Stimulated activated CD4-positive, alpha-beta T cell treated with anti-CD3 and anti-CD28 coated beads, Interleukin-1b, Interleukin-23, amount 100 ng/mL, for 24 hours (primary cell): ENCODE measurements at places on chromosomes 2 and 18.

DNA sequence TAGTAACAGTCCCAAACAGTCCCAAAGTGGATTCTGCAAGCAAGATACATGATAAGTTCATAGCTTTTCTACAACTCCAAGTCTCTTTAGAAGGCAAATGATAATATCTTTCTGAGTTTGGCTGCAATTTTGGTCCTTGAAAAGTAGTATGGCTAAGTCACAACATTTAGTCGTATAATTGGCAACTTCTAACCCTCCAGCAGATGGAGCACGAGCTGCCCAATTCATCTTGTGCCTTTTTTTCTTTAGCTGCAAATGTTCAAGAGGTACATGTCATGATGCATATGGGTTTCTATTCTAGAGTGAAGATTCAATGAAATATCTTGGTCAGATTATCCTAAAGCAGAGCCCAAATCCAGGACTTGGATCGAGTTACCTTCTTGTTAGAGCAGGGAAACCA, 127.0 kb upstream of the KLHL14 start:
- no peak for DNase-seq

GRCh38 chr2:148483665-148484064, 160.9 kb upstream of the EPC2 start:
- DNase-seq, result no peak

GRCh38 chr2:157333304-157334047, 7.9 kb upstream of the ERMN start:
- DNase-seq, result no peak

- no peak for DNase-seq
These were observed 1401.2 kb upstream of the CELF4 start for GRCh38 chr18:38966841-38967240.

GRCh38 chr2:7027956-7028655, 110.9 kb downstream of the RNF144A start:
- no peak for DNase-seq

DNA sequence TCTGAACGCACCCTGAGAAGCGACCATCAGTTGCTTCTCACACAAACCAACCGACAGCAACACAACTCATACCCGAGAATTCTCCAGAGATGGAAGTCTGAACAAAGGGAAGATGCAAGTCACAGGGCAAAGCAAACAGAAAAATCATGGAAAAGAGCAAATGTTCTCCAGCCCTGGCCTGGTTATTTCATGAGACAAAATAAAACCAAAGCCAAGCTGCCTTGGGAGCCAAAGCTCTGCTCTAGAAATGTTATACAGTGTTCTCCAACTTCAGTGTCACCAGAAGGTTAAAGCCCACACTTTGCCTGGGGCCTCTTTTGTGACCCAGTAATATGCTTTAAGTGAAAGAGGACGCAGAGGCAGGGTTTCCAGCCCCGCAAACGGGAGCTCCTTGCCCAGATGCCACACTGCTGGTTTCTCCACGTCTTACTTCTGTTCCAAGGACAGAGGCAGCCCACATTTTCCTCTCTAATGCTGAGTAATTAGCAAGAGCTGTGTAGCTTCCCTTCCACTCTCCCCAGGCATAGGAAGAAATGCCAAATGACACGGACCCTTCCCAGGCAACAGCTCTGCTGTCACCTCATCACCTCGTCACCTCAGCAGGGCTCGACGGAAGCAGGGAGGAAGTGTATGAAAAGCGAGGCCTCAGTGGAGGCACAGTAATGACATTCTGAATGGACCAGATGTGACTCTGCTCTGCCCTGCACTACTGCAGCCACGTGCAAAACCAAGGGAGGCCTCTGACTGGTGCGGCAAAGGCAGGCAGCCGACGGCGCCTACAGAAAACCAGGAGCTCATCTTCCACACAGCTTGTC, 64.7 kb downstream of the FBXO15 start:
- DNase-seq, result no peak

- no peak for DNase-seq
These were observed 74.7 kb downstream of the EIPR1 start for GRCh38 chr2:3302751-3303582.

DNA sequence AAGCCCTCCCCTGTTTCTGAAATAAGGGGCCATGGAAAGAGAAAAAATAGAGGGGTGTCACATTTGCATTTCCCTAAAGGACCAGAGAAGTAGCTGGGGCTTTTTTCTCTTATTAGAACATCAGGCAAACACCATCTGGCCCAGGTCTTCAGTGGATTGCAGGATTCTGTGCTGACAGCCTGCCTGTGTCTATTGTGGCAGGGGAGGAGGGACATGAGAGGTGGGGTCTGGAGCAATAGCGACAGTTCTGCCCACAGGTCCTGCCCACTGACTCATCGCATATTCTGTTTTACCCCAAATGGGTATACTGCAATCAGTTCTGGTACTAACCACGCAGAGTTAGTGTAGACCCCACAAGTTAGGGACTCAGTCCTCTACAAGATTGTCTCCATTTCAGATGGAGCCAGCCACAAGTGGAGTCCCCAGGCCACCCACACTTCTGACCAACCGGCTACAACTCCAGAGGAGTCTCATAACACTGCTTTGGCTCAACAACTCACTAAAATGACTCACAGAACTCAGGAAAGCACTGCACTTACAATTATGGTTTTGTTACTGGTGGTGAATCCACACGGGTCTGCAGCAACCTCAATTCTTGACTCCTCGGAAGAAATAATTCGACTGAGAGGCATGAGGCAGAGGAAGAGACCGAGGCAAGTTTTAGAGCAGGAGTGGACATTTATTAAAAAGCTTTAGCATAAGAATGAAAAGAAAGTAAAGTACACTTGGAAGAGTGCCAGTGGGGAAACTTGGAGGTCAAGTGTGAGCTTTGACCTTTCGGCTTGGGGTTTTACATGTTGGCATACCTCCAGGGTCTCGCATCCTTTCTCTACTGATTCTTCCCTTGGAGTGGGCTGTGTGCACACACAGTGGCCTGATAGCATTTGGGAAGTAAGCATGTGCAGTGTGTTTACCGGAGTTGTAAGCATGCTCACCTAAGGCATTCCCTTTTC, 146.4 kb upstream of the SPATS2L start:
- DNase-seq, result no peak

DNA sequence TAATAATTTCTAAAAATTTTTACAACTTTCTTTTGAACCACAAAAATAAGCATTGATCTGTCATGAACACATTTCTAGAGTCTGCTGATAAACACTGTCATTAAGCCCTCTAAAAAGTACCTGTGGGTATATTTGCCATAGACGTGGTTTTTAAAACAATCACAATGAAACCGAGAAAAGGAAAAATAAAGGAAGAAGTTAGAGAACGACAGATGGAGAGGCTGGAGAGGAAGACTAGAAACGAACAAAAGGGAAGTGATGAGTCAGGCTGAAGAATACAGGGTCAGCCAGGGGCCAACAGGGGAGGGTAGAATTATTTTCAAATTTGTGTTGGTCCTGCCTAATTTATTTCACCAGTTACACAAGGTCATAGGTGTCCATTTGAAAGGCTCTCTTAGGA, 62.0 kb downstream of the MYL12B start:
- DNase-seq, result no peak

DNA sequence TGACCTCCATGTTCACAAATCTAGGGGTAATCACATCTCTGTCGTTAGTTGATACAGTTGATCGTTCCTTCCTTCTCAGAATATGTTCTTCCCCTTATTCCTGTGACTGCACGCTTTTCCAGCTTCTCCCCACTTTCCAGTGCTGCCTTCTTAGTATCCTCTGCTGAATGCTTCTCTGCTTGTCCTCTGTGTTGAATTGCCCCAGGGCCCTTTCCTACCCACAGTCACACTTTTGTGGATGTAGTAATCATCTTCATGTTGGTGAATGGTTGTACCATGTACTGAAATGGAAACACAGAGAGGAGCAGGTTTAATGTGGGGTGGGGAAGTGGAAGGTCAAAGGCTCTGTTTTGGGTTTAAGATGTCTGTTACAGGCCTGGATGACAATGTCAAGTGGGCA, 47.2 kb downstream of the EML6 start:
- no peak for DNase-seq

DNA sequence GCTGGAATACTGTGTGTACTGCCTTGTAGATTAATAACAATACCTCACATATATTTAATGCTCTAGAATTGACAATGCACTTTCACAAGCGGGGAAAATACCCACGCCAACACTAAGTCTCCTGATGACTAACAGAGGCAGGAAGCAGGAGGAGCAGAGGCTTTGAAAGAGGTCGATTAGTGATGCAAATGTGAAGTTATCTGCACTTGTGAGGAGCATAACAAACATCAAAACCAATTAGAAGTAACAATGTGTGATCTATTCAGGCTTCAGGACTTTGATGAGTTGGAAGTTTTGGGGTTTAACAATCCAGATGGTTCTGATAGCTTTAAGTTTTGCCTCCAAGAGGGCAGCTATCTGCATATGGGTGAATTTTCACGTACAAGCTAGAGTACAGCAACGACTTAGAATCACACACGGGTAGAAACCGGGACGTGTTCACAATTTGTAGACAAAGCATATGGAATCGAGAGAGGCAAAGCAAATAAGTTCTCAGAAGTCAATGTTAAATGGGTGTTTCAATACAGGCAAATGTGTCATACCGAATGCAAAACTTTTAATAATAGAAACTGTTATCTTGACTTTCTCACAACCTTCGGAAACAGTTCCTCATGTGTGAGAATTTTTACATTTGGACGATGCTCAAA, 114.5 kb downstream of the METTL8 start:
- DNase-seq, result peak; percentile 39

DNA sequence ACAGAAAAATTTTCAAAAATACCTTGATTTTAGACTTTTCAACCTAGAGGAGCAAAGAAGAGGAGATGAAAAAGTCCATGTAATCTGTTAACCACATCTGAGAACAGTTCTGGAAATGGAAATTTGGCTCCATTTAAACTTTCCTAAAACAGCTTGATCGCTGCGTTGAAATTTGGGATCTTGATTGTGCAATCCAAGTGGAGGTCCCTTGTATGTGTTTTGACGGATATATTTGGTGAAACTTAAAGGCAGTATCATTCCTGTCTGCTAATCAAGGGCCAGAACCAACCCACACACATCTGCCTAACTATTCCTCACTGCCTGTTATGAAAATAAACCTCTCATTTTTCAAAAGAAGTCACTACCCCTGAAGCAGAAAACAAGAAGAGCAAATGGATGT, 46.6 kb downstream of the SPATS2L start:
- no peak for DNase-seq

GRCh38 chr2:216539791-216540241, 41.2 kb downstream of the RPL37A start:
- no peak for DNase-seq

DNA sequence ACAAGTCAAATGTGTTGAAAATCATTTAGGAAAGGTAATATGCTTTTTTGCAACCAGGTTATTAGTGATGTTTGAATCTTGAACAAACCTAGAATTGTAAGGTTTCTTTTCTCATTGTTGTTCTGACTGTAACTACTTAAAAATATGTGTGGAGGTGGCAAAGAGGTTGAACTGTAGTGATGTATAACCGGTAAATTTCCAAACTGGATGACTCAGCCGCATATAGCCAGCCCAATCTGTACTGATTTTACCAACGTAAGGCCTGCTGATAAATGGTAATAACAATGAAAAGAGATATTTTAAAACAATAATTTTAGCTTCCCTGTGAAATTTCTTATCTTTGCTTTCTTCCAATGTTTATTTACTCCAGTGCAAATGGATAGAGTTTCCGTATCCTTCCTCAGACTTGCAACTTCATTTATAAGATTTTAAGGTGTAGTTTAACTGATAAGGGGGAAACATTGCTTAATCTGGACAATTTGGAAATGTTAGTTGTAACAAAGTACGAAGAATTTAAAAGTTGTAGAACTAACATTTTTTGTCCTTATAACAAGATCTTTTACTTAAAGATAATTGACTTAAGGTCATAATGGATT, 1170.4 kb upstream of the ZEB2 start:
- DNase-seq, result no peak

GRCh38 chr18:75200605-75201280, 8.2 kb downstream of the PTGR3 start:
- DNase-seq, result no peak

- no peak for DNase-seq
These were observed 9.6 kb downstream of the STPG4 start for GRCh38 chr2:47145466-47145865.

DNA sequence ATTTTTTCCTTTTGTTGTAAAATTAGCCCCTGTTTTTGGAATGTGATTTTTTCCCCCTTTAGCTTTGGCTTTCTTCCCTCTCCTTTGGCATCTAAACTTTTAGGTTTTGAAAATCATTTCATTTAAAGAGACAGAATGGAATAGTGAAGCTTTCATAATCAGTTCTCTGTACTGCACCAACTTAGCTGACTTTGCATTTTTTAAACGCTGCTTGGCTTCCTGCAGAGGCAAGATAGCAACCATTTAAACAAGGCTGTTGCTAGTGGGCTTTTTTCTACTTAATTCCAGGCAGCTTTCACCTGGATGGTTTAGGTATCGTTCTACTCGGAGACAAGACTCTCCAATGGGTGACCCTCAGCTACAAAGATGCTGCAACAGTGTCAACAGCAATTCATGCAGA, 267.9 kb upstream of the PKDCC start:
- no peak for DNase-seq

DNA sequence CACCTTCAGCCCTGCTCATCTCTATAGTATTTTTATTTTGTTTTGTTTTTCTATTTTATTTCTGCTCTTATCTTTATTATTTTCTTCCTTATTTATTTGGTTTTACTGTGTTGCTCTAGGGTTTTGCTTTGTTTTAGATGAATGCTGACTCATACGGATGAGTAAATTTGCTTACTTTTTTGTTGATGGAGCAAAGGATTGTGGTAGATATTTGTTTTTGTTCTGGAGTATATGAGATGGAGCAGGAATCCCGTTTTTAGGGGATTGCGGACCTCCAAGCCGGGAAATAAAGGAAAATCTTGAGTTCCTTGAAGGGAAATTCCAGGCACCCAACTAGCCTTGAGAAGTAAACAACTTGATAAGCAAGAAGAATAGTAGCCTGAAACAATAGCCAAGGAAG, 15.3 kb upstream of the COLEC12 start:
- no peak for DNase-seq

GRCh38 chr2:33709951-33710350, 110.9 kb upstream of the FAM98A start:
- no peak for DNase-seq

GRCh38 chr2:45711224-45711623, 59.7 kb downstream of the PRKCE start:
- DNase-seq, result no peak

GRCh38 chr2:5673145-5674025, 18.8 kb upstream of the SOX11 start:
- no peak for DNase-seq

DNA sequence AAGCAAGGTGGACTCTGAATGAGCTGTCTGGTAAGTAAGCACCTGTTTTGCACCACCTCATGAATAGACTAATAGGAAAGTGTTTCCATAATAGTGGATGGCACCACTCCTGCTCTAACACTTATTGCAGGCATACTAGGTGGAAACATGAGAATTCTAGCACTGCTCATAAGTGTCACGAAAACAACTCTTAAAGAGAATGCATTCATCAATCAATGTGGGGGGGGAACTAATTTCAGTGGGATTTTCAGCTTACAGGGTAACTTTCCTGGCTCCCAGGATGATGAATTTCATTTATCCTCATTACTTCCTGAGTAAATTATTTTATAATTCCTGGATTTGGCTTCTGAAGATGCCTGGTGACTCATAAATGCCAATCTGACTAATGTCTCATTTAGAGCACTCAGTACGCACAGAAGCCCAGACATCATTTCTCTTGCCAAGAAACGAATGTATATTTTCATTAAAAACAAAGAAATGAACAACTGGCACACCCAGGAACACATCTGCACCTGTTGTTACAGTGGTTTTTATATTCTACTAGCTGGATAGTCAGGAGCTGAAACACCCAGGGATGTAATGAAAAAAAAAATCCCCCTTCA, 129.6 kb downstream of the PID1 start:
- DNase-seq, result no peak

- DNase-seq, result no peak
These were observed 8.2 kb downstream of the ATOH8 start for GRCh38 chr2:85761946-85762345.
